Vein endothelial cell (primary cell): ENCODE measurements at places on chromosomes 1 and 21. TPM values are rescaled to one million over a fixed set of nuclear protein-coding genes. Genes with fewer than 3 reads are reported as not detected.

WNT9A gene
- 3.5 and 3.9 TPM in 2 replicates for total RNA-seq

NID1 gene
- total RNA-seq = 167 and 256 TPM in 2 replicates

STIL gene
- total RNA-seq = 9.5 and 22.9 TPM in 2 replicates

MIXL1 gene
- 0.10 TPM in 1 of 2 replicates, not detected in the other for total RNA-seq

INAVA gene
- not detected in 2 replicates for total RNA-seq

PDE4DIP gene
- 13.1 and 16.0 TPM in 2 replicates for total RNA-seq

TDRD10 gene
- 2.9 and 4.8 TPM in 2 replicates for total RNA-seq

PCP4L1 gene
- not detected in 2 replicates for total RNA-seq

PUM1 gene
- 107 TPM in 2 replicates for total RNA-seq

CFHR5 gene
- total RNA-seq = not detected in 2 replicates

TAF1A gene
- total RNA-seq = 4.2 and 4.7 TPM in 2 replicates
